Fibroblast of skin of right biceps (primary cell): ENCODE measurements at places on chromosomes 7 and 10.

GRCh38 chr7:154653281-154653680 lies 349.6 kb downstream of the PAXIP1 start:
- DNase-seq = no peak

GRCh38 chr10:28359334-28359733 lies 56.5 kb upstream of the MPP7 start:
- DNase-seq = no peak

GRCh38 chr7:21944616-21945453 lies 864 bp downstream of the CDCA7L start:
- no peak for DNase-seq

DNA sequence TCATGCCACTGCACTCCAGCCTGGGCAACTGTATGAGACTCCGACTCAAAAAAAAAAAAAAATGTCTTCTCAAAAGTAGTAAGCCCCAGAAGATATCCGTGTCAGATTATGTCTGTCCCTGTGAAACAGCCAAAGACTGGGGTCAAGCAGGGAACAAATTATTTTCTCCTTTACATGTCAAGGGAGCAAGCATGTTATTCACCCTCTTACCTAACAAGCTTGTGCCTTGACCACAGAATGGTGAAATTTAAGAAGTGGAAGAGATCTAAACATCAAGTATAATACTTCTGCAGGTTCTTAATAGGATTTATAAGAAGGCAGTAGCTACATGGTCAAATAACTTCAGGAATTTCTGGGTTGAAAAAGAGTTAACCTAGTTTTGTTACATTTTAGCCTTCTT lies 187.9 kb downstream of the ZNF365 start:
- no peak for DNase-seq

DNA sequence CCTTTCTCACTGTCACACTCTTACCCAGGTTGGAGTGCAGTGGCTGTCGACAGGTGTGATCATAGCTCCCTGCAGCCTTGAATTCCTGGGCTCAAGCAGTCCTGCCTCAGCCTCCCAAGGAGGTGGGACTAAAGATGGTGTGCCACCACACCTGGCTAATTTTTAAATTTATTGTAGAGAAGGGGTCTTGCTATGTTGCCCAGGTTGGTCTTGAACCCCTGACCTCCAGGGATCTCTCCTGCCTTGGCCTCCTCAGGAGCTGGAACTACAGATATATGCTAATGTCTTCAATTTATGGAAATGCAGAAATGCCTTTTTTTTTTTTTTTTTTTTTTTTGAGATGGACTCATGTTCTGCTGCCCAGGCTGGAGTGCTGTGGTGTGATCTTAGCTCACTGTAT lies 42.7 kb downstream of the DNAJB6 start:
- DNase-seq = no peak

- no peak for DNase-seq
Observed at GRCh38 chr10:79944428-79945395, 4.2 kb downstream of the SFTPD start.

DNA sequence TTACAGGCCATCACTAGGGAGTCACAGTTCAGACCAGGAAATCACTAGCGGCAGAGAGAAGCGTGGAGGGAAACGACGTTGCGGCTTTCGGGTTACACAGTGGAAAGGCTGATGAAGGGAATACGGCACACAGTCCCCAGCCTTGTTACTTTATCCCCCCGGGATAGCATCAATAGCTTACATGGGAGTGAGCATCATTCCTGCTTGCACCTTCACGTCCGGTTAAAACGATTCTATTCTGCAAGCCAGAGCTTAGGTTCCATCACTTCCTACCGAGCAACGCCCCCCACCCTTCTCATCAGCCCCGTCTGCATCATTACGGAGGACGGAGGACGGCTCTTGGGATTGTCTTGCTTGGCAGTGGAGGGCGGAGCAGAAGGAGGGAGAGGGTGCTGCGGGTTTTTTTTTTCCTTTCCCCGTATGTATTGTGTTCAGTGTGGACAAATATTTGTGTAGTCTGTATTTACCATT lies 124.9 kb downstream of the CLEC2L start:
- DNase-seq = no peak

GRCh38 chr10:5447611-5448071 lies 35.3 kb downstream of the NET1 start:
- peak; percentile 33 for DNase-seq

GRCh38 chr7:30136743-30137485 lies 2.1 kb downstream of the MTURN start:
- DNase-seq = no peak

DNA sequence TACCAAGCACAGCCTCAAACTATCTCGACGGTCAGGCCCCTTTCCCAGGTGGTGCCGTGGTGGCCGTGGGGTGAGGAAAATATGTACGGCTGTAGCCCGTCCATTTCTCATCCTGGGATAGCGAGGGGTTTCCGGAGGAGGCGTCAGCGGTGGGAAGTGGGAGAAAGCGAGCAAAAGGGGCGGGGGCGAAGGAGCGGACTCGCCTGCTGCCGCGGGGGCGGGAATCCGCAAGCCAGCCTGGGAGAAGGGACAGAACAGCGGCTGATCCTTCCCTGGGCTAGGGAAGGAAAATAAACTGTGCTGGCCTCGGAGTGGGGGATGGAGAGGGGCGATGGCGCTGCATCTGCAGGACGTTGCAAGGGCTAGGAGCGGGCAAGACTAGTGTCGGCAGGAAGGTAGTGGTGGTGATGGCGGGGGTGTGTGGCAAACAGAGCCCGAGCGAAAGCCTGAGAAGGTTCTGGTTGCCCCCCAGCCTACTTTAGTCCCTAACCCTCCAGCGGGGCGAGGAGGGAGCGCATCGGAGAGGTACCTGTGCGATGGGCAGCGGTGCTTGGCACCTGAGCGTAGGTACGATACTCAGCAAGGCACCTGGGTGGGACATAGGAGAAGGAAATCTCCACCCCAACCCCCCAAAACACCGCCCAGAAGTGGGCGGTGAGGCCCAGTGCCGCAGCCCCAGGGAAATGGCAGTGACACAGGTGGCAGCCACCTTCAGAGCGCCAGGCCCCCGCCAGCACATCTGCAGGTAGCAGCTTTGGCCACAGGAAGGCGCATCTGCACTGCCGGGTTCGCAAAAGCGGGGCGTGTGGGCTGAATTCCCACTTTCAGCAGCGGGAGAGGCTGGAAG lies 49.9 kb upstream of the STEAP1B start:
- DNase-seq = no peak
